ENCODE measurements at places on chromosomes 13 and 19.
A peak's percentile ranks its signal among the peaks of the same experiment; 100 is the strongest.

- no peak for DNase-seq
These were observed 1.6 kb downstream of the NACC1 start for GRCh38 chr19:13119627-13120026.

DNA sequence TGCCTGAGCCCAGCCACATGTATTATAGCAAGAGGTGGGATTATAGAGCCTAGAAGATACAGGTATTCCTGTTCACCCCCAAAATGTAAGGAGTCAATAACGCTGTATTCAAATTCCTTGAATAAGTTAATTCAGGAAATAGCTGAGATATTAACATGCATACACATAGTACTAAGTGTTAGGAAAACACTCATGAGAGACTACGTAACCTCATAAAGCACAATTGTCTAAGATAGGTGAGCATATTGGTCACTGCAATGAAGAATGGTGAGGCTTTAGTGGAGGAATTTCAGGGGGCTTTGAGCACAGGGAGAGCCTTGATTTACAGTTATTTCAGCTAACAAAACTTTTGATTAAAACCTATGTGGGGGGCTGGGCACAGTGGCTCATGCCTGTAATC, 161.6 kb downstream of the LMO7 start:
- no peak for DNase-seq

DNA sequence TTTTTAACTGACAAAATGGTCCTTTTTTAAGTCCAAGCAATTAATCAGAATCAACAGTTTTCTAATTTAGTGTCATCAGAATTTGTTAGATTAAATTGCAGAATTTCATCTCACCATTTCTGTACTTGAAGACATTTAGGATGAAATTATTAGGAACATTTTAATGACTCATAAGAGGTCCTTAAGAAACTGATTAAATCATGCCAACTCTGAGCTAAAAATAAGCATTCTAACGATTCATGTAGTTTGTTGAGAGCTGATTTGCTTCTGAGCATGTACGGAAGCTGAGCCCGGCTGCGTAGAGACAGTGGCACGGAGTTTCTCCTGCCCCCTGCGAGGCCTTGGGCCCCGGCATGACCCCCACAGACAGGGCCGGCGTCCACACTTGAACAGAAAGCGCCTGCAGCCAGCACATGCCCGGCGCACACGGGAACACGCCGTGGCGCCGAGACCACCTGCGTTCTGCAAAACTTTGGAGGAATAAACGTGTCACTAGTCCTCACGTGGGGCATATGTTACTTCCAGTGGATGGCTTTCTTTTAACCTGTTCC, 89.7 kb upstream of the MCF2L start:
- DNase-seq = peak; percentile 17

DNA sequence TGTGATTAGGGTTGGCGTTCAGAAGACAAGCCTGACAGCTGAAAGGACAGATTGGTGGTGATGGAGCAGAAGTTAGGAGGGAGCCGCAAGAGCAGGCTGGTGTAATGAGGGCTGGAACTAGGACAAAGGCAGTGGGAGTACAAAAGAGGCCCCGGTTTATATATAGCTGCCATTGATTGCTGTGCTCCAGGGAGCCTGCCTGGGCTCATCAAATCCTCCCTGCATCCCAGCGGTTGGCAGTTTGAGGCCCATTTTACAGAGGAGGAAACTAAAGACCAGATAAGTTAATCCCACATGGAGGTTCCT, 123.7 kb downstream of the CACNA1A start:
- no peak for DNase-seq

DNA sequence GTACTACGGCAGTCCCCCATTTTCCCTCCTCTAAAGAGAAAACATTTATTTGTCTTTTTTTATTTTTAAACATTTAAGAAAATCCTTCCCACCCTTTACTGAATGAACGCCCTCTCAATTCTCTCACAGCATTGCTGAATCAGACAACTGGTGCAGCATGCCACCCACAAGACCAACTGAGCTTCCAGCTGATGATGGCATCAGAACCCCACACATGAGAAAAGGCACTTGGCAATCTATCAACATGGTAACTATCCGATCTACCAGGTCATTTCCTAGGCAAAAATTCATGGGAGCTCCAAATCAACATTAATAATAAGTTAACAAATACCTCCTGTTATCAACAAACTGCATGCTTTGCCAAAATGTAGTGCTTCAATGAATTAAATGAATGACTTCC, 43.1 kb downstream of the LHFPL6 start:
- no peak for DNase-seq

GRCh38 chr13:46100191-46100815, 4.5 kb downstream of the CPB2 start:
- DNase-seq = no peak

DNA sequence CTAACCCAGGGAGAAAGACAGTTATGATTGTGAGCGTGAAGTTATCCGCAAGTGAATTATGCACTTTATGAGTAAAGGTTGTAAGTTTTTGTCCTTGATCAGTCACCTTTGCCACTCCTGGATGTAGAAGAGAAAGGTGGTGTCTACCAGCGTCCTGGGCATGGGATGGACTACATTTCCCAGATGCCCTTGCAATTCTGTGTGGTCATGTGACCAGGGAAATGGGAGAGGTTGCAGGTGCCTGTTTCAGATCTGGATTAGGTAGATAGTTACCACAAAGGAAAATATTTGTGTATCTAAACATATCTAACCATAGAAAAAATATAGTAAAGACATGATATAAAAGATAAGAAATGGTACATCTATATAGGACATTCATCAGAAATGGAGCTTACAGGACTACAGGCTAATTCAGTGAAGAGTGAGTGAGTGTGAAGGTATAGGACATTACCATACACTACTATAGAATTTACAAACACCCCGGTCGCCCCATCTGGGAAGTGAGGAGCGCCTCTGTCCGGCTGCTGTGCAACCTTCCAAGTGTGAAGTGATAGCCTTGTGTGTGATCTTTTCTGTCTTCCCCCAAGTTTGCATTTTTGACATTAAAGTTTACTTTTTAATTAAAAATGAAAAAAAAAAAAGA, 51.6 kb upstream of the CACNA1A start:
- no peak for DNase-seq

DNA sequence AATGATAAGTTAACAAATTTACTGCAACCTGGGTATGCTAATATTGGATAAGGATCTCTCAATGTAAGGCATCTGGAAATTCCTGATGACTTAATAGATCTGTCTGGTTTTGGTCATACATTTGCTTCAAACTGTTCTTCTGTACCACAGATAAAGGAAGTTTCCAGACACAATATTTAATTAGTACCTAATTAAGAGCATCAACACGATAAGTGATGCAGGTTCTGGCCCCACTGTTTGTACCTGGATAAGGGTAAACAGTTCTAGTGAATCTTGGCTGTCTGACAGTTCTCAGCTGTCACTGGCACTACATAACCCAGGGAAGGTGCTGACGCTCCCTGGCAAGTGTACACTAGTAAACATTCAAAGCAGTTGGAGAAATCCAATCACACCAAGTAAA, 165.6 kb downstream of the MZT1 start:
- DNase-seq = no peak

GRCh38 chr19:12092956-12093355, 28.4 kb downstream of the ZNF844 start:
- DNase-seq = no peak

GRCh38 chr13:75675421-75675820, 39.3 kb downstream of the LMO7 start:
- no peak for DNase-seq

DNA sequence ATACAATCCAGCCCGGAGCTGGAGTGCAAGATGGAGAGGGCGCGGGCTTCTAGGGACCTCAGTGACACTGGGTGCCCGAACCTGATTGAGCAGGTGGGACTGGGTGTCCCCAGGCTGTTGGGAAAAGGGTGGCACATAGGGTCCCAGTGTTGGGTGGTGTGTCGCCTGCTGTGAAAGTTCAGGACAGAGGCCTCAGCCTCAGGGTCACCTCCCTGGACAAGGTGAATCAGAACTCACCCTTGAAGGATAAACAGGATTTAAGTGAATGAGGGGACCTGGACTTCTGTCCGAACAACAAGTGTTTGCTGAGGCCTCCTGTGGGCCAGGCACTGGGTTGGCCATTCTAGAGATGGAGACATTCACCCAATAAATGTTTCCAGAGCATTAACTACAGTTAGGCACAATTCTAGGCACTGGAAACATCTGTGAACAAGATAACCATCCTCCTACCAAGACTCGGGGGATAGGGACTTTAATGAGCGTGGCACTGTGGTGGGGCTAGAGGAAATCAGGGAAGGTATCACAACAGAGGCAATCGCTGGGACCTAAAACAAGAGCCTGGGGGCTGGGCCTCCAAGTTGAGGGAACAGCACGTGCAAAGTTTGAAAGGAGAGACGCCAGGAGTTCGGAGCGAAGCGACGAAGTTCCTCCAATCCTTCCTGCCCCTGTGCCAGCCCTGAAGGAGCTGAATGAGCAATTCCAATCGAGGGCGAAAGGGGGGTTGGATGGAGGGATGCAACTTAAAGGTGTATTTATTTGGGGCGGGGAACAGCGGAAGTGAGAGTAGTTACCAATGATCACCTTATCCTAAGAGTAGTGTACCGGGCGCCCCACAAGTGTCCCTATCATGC, 921 bp upstream of the POLD1 start:
- DNase-seq = no peak

GRCh38 chr13:98996046-98996445, 18.2 kb upstream of the DOCK9 start:
- DNase-seq = no peak

- DNase-seq = no peak
These were observed 2316.2 kb upstream of the PCDH20 start for GRCh38 chr13:63731896-63732295.

GRCh38 chr19:30481063-30481462, 108.9 kb downstream of the ZNF536 start:
- no peak for DNase-seq

DNA sequence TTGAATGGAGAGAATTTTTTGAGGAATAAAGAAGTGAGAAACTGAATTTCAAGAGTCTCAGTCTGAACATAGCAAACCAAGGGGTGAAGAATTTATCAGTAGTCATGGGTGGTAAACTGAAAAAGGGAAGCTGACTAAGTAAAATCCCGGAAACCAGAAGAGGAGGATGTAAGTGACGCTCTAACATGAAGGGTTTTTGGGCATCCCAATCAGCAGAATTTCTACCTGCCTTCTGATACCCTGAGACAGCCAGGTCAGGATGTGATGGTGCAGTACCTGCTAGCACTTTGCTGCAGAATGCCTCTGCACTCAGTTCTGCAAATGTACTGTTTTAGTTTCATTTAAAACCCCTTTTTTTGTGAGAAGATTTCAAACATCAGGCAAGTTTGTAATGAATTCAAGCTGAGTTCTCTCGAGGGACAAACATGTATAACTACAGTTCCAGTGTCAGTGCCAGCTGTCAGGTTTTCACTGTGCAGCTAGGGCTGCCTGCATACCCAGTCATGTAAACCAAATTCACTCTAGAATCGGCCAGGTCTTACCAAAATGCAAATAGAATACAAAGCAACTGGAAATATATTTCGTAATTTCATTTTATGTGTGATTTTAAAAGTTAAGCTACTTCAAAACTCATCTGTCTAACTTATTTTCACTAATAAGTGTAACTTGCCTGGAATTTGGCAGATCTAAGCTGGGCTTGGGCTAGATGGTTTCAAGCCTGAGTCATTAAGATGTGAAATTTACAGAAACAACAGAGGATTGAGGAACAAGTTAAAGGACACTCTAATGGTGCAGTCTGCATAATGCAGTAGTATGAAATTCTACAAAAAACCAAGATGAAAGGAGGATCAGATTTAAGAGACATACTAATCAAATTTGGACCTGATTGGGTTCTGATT, 13.8 kb downstream of the METTL21C start:
- DNase-seq = no peak

GRCh38 chr13:87311165-87311564, 360.0 kb upstream of the SLITRK5 start:
- DNase-seq = no peak

- DNase-seq = no peak
These were observed 139.9 kb downstream of the ZNF675 start for GRCh38 chr19:23547156-23547555.

GRCh38 chr13:28574617-28575142, 79.8 kb upstream of the FLT1 start:
- no peak for DNase-seq

DNA sequence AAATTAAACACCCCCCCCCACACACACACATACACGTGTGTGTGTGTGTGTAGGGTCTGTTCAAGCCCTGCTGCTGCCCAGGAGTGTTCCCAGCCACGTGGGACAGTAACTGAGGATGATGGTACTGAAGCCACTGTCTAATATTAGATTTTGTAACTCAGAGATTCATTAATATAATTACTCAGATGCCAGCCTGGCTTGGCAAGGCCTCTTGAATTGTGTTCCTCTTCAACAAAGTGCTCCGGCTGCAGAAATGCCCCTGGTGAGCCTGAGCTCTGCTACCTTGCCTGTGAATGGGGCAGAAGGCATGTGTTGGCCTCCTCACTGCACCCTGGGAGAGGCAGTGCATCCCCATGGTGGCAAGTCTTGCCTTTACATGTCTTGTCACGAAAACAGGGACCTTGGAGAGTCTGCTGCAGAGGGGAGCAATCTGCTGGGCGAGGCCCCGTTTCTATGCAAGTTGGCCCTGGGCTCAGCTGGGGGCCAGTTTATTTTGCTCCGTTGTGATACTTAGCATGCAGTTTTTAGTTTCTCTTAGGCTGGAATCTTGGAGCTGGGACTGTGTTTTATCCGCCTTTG, 44.0 kb downstream of the NFIX start:
- no peak for DNase-seq

DNA sequence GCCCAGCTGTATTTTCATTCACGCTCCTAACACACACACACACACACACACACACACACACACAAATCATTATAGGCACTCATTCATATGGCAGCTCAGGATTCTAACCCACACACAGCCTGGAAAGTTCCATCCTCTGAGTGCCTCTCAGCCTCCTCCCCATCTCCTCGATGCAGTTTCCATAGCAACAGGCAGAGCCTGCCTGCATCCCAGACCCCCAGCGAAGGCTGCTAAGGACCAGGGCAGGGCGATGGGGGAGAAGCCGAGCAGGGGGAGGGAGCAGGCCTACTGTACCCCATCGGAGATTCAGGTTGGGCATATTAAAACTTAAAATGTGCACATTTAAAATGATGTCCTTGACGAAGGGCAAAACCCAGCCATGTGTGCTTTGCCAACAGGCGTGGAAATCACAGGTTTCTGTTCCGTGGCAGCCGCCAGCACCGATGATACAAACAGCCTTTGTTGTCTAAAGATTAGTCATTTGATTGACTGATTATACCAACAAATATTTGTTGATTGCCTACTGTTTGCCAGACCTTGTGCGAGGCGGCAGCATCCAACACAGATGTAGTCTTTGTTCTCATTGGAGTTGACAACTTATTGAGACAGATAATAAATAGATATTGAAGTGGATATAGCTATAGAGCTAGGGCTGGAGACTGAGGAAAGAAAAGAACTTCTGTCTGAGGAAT, 43.8 kb upstream of the USP29 start:
- no peak for DNase-seq

DNA sequence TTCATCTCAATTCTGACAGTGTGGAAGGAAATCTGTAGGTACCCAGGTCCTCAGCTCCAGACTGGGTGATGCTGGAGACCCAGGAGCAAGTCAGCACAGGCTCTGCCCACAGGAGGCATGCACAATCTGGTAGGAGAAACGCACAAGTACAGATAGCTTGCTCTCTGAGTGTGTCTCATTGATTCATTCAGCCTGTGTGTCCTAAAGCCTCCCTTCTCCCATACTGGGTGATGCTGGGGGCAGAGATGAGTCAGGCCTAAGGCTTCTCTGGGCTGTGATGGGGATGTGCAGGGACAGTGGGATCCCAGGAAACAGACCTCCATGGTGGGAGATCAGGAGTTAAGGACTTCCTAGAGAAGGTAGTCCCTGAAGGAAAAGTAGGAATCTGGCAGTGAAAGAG, 6.8 kb downstream of the ZNF526 start:
- DNase-seq = no peak

- DNase-seq = no peak
These were observed 17.4 kb downstream of the RUBCNL start for GRCh38 chr13:46369506-46370277.
